Muscle of arm (tissue), 14 donors: ENCODE measurements at places on chromosomes 6 and 20.

DNA sequence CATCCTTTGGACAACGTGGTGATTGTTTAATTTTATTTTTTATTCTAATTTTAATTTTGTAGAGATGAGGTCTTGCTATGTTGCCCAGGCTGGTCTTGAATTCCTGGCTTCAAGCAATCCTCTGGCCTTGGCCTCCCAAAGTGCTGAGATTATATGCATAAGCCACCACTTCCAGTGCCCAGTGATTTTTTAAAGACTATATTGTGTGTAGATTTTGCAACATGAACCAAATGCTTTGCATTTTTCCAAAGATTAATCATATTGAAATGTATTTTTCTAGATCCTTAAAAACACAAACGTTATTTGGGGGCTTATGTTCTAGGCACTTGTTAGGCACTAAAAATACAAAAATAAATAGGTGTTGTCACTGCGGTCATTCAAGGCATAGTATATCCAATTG lies 117.6 kb upstream of the CCN2 start:
- no peak for DNase-seq

GRCh38 chr6:90220273-90220672 lies 76.4 kb downstream of the BACH2 start:
- no peak for DNase-seq

- no peak for DNase-seq
Observed at GRCh38 chr6:53301801-53302537, 46.8 kb downstream of the ELOVL5 start.

DNA sequence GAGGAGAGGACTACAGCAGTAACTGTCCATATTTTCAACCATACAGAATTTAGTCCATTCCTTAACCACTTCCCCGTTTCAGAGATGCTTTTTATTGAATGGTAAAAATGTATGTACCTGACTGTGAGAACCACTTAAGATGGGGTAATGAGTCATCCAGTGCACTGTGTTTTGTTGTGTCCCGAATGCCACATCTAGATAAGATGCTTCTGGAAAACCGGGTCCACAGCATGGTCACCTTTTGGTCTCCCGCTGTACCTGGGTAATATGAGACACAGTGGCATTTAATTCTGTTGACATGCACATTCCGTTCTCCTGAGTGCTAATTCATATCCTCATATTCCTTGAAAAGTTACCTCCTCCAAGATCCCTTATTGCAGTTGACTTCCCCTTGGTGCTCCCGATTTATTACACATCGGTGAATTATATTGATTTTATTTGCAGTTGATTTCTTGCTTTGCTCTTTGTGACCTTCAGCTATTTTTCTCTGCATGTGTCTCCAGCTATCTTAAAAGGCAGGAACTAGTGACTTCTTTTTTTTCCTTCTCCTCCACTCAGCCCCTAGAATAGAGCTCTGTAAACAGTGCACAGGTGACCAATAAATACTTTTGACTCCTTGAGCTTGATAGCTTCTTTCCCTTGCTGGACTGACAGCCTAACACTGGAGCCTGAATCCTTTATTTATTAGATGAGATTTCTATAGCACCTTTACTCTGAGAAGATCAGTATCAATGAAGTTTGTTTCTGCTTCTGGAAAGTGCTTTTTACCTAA lies 314.6 kb downstream of the ZFAND3 start:
- DNase-seq = no peak

GRCh38 chr20:23343590-23343989 lies 7.0 kb upstream of the NXT1 start:
- DNase-seq = no peak

DNA sequence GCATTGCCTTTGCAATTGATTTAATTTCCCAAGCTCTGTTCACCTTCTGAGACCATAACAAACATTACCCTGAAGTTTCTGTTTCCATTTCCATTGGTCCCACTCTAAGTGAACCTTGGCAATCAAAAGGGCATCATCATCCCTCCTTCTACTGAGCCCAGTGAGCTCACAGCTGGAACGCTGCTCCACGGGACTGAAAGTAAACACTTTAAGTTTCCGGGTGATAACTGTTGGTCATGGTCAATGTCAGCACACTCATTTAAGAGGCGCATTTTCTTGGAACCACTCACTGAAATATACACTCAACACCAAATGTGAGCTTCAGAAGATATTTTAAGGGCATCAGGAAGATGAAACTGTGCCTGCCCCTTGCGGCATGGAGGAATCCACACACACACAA lies 37.1 kb upstream of the RPS6KA2 start:
- no peak for DNase-seq

- DNase-seq = no peak
Observed at GRCh38 chr6:69848552-69848951, 17.8 kb upstream of the COL19A1 start.

DNA sequence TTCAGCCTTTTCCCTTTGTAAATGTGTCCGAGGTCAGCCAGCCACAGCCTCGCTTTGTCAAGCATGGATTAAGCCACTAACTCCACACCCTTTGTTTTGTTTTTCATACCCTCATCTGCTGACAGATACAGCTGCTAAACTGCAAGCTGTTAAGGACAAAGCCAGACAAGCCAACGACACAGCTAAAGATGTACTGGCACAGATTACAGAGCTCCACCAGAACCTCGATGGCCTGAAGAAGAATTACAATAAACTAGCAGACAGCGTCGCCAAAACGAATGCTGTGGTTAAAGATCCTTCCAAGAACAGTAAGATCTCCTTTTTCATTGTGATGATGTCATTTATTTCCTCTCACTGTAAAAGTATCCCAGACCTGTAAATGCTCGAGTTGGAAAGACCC lies 269.3 kb downstream of the ARHGAP18 start:
- DNase-seq = no peak

GRCh38 chr20:40278673-40279072 lies 410.4 kb downstream of the MAFB start:
- no peak for DNase-seq

DNA sequence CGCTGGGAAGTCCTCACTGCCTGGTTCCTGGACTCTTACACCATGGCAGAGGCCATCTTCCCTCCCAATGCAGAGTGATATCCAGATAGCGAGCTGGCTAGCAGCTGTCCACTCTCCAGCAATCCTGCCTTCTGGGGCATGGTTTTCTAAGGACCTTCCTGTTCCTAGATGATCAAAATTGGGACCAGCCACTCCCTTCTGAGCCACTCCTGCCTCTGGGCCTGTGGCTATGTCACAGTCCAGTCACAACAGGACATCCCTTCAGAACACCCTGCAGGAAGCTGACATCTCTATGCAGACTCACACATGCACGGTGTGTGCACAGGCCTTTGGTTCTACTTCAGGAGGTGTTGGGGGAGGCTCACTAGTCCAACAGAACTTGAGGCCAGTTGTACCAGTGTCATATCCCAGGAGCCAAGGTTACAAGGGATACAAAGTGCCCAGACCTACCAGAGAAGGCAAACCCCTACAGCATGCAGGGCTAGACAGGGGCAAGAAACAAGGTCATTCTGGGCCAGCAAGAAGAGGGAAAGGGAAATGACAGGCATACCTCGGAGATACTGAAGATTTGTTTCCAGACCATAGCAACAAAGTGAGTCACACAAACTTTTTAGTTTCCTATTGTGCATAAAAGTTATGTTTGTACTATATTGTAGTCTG lies 2.7 kb upstream of the MCCD1 start:
- DNase-seq = no peak

DNA sequence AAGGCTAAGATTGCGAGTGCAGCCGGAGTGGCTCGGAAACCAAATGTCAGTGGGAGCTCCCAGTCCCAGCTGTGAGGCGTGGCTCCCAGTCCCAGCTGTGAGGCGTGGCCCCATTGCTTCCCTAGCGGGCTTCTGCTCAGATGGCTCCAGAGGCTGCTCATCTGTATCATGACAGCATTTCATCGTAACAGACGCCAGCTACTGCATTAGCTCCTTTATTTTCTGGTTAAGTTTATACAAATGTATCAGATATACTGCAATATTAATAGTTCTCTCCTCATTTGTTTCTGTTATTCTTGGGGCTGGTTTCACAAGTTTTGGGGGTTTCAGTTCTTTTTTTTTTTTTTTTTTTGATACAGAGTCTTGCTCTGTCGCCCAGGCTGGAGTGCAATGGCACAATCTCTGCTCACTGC lies 34.7 kb upstream of the TBXT start:
- peak; percentile 36 for DNase-seq

- DNase-seq = peak; percentile 56
Observed at GRCh38 chr6:21664314-21665109, 71.0 kb downstream of the SOX4 start.

GRCh38 chr6:111503660-111504059 lies 20.6 kb upstream of the REV3L start:
- DNase-seq = no peak

DNA sequence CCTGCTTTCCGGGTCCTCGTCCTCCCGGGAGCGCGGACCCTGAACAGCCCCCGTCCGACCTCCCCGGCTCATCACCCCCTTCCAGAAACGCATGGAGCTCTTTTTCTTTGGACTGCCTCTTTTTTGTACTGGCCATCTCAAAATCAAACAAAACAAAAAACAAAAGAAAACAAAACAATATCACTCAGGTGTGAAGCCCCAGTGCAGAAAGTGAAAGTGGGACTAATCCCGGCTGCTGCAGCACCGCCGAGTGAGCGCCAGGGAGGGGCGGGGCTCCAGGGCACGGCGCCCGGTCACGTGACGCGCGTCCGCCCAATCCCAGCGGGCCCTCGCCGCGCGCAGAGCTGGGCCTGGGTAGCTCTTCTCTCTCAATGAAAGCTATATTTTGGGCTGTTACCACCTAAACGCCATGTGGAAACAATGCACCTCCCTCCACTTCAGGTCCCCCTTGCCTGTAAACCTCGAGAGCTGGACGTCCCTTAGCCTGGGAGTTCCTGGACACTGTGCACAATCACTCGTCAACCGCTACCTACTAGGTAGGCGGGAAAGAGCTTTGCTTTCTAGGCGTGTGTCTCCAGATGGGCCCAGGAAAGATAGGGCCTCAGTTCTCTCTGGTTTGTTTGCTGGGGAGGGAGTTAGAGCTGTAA lies 93.7 kb upstream of the PRDM1 start:
- DNase-seq = peak; percentile 84

- DNase-seq = no peak
Observed at GRCh38 chr6:149510793-149511512, 26.1 kb upstream of the ZC3H12D start.

DNA sequence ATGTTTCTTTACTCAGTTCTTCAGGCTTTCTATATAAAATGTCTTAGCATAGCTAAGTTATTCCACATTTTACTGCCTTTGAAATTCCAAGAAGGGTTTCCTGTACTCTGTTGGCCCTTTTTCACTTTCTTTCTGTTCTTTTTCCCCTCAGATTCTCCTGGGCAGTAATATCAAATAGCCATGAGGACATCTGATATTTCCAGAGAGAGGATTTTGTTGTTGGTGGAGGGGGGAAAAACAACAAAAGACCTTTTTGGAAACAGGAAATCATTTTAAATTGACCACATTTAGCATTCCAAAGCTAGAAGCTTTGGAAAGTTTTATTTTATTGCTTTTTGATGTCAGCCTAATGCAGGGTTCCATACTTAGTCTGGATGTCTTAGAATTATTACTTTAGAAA lies 445.4 kb downstream of the GJA1 start:
- no peak for DNase-seq

DNA sequence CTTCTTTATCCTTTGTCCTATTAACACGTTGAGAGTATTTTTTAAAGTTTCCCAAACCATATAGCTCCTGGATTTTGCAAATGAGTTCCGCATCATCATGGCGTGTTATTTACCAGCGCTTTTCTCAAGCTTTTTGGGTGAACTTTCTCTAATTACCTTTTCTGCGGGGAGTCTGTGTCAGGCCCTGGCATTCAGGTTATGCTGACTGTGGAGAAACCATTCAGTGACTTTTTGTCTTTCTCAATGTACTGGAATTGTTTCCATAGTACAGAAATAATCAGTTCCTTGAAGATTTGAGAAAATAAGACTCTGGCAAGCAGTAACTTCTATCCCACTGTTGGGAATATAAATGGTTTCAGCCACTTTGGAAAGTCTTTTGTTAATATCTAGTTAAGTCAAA lies 115.3 kb downstream of the CDH26 start:
- no peak for DNase-seq

- peak; percentile 28 for DNase-seq
Observed at GRCh38 chr6:12637960-12638641, 78.5 kb upstream of the PHACTR1 start.

- DNase-seq = no peak
Observed at GRCh38 chr20:54152227-54153040, 21.4 kb downstream of the CYP24A1 start.

- DNase-seq = no peak
Observed at GRCh38 chr6:105892577-105893262, 193.4 kb upstream of the PRDM1 start.

DNA sequence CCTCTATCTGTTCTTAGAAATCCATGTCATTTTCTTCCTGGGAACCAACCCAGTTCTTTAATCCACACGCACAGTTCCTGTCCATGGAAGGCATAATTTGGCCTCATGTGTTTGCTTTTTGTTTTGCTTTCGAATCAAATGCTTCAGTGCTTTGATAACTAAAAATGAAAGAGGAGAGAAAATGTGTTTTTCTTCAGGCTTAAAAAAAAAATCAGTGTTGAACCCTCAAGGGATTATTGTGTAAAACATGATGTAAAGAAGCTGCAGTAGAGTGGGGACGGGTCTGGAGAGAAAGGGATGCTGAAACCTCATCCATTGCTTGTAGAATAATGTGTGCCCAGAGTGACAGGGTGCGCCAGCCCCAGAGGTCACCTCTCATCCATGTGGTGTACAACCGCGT lies 197.5 kb upstream of the JARID2 start:
- DNase-seq = no peak

- no peak for DNase-seq
Observed at GRCh38 chr20:14986656-14987055, 649.2 kb upstream of the FLRT3 start.

DNA sequence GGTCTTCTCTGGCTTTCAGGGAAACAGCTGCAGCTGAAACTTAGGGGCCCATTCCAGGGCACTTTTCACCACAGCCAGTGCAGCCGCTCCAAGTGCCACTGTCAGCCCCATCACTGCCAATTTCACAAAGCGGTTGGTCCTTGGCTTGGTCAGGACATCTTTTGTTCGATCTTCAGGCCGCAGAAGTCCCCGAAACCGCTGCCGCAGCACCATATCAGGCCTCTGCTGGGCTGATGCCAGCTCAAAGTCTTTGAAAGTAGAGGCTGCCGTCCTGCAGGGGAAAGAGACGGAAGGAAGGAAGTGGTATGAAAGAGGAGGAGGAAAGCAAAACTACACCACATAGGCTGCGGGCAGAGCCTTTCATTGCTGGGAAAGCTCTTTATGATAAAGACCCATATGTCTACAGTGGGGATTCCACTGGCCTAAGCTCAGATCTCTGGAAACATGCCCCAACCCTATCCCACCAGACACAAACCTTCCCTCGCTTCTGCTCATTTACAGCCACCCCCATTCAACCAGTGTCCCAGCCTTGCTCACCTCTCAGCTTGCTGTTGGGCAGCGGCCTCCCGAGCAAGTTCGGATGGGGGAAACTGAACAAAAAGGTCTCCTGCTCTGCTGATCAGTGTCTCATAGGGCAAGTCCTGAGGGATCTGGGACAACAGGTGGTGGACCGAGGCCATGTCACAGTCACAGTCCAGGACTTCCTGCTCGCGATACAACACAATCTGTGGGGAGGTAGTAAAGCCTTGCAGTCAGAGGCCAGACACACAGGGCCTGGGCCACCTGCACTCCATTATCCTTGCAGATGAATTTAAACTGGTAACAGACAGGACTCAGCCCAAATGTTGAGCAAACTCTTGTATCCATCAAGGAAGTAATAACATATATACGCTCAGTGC lies 23.5 kb downstream of the TBC1D20 start:
- DNase-seq = no peak
